ENCODE measurements at places on chromosomes 12 and 14.

DNA sequence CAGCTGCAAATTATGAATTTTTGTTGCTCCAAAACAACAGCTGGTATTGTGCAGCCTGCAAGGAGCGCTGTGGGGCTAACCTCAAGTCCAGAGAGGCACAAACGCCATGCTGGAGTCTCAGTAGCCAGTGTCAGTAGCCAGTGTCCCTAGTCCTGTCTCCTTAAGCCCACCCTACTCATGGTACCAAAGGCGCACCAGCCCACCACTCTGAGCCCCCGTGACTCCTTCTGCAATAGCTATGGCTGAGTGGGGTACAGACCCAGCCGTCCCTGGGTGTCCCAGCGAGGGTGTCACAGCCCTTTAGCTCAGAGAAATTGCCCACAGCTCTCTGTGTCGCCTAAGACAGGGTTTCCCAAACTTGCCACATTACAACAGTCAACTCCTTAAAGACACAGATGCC lies 65.2 kb downstream of the ARL6IP4 start:
- no peak for DNase-seq

GRCh38 chr14:56751471-56751870 lies 58.8 kb downstream of the OTX2 start:
- DNase-seq = no peak

DNA sequence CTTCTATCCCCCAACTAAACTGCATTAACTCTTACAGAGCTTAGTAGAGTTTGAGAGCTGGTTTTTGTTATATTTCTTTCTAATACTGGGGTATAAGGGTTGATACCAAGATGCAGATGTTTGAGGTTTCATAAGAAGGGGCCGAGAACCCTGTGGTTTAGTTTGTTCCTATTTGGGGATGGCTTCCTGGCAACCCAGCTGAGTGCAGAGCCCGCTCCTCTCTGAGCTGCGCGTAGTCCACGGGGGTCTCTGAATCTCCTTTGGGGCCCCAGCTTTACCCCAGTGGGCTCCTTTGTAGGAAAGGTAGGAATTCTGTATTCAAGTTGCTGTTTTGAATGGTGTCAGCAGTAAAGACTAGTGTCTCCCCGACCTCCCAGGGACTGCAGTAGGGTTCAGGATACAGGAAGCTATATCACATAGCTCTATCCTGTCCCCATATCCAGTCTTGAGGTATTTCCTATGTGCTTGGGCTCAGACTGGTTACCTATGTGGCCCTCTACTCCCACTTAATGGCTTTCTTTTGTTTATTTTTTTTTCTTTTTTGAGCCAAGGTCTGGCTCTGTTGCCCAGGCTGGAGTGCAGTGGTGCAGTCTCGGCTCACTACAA lies 25.4 kb downstream of the PLXNC1 start:
- no peak for DNase-seq

- DNase-seq = no peak
Observed at GRCh38 chr14:67863223-67863622, 43.6 kb downstream of the RAD51B start.

- DNase-seq = peak; percentile 70
Observed at GRCh38 chr12:12716793-12717585, at the start of gene CDKN1B. CDKN1B (plus strand) TSS chr12:12717368; CDS start chr12:12717840, 472 bp downstream.

DNA sequence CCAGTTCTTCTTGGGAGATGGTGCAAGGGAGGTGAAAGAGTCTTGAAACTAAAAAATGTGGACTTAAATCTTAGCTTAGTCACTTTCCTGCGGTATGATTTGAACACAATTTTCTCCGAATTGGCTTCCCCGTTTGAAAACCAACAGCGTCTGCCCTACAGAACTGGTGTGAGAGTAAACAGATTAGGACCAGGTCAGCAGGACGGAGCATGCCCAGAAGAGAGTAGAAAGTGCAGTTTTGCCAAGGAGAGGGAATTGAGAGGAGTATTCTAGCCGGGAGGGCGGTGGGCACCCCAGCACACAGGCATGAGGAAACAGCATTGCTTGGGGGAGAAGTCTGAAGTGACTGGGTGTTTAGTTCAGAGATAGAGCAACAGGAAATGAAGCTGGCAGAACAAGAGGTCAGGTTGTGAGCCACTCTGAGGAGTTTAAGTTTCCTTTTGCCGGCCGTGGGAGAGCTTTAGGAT lies 927.1 kb downstream of the VRK1 start:
- no peak for DNase-seq

- no peak for DNase-seq
Observed at GRCh38 chr12:3446653-3447270, 44.2 kb upstream of the PRMT8 start.

DNA sequence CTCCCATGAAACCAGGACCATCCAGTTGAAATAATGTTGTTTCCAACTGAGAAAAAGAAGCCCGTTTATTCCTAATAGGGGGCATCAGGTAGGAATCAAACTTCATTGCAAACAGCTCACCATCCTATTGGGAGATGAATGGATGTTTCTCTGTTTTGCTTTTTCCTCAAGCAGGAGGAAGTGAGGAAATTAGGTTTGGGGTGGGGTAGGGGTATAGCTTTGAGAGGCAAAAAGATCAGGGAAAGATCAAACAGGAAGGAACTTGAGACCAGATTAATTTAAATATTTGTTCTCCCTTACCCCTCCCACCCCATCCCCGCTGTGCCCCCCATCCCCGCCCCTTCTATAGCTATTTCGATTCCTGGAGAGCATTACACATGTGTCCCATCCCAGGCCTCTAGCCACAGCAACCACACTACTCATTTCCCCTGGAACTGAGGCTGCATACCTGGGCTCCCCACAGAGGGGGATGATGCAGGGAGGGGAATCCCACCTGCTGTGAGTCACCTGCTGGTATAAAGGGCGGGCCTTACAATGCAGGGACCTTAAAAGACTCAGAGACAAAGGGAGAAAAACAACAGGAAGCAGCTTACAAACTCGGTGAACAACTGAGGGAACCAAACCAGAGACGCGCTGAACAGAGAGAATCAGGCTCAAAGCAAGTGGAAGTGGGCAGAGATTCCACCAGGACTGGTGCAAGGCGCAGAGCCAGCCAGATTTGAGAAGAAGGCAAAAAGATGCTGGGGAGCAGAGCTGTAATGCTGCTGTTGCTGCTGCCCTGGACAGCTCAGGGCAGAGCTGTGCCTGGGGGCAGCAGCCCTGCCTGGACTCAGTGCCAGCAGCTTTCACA lies at the start of gene IL23A:
Gene IL23A (plus strand): TSS at position 577 of the 850 bp plus-strand sequence. CDS start 161 bp downstream, at position 738.
- DNase-seq = peak; percentile 74

DNA sequence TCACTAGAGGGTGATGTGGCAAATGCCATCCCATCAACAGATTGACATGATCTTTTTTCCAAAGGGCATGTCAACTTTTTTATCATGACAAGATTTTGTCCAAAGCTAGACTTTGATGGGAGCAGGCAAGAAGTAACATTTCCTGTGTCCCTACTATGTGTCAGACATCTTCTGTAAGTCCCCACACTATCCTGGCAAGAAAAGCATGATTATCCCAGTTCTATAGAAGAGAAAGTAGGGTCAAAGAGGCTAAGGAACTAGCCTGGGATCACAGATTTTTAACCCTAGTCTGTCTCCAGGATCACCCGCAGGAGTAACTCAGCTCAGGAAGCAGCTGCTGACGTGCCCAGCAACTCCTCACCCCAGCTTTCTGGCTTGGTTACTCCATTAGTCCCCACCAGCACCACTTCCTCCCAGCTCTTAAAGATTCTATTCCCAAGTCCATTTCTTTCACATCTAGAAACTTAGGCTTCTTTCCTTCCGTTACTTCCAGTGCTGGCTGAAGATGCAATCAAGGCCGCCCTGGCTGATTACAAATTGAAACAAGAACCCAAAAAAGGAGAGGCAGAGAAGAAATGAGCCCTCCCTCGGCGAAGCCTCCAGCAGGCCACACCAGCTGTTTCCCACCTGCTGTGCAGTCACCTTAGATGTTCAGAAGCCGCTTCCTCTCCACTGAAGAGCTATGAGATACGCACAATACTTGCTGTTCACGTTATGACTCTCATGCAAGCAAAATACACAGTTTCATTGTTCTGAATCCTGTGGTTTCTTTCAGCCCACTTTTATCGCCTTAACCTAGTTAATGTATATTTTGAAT lies 6.2 kb downstream of the ISCU start:
- DNase-seq = no peak

DNA sequence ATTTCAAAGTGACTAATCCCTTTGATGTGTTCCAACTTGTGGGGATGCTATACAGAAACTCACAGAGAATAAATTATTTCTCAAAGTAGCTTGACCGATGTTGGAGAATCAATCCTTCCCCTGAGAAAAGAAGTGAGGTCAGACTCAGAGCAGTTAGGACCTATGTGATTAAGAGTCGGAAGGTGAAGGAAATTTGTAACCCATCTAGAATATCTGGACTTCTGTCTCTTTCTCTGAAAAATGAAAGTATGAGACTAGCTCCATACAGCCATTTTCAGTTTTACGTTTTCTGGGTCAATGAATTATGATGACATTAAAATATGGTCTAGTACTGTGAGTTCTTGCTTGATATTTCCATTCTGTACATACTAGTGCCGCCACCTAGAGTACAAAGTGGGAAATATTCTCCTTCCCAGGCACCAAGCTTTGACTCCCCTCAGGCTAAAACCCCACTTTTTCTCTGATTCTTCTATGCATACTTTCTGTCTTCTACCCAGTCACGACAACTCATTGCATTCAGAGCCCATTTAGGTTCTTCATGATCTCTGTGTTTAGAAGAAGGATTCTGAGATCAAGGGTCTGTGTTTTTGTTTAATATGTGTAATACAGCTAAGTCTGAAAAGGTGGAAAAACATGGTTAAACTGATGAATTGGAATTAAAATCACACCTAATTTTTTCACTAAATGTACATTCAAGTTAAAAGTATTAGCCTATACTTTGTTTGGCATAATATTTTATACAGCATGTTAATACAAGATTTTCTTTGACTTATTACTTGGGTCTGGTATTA lies 6.9 kb upstream of the NTS start:
- no peak for DNase-seq

GRCh38 chr14:88225721-88226120 lies 97.3 kb downstream of the KCNK10 start:
- no peak for DNase-seq

DNA sequence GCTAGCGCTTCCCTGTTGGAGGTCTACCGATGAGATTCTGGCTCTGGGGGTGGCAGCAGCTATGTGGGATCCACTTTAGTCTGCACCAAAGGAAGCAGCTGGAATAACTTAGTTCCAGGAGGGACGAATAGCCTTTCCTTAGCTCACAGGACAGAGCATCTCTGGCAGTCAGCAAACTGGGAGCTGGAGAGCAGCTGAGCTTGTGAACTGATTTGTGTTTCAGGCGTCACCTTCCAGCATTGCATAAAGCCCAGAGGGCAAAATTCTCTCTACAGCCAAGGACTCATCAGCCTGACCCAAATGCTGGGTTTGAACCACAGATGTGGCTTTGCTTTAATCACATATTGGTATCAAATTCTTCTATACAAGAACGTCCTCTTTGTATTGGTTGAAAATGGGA lies 81.9 kb upstream of the PELI2 start:
- DNase-seq = no peak

GRCh38 chr12:4331842-4332241 lies 10.8 kb downstream of the TIGAR start:
- DNase-seq = no peak

DNA sequence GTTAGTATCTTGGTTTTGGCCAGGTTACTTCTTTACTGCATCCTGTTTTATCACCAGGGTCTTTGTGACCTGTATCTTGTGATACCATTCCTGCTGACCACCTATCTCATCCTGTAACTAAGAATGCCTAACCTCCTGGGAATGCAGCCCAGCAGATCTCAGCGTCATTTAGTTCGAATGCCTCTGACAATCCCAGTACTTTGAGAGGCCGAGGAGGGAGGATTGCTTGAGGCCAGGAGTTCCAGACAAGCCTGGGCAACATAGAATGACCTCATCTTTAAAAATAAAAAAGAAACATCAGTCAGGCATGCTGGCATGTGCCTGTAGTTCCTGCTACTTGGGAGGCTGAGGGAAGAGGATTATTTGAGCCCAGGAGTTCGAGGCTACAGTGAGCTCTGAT lies 206.5 kb downstream of the SUDS3 start:
- no peak for DNase-seq

DNA sequence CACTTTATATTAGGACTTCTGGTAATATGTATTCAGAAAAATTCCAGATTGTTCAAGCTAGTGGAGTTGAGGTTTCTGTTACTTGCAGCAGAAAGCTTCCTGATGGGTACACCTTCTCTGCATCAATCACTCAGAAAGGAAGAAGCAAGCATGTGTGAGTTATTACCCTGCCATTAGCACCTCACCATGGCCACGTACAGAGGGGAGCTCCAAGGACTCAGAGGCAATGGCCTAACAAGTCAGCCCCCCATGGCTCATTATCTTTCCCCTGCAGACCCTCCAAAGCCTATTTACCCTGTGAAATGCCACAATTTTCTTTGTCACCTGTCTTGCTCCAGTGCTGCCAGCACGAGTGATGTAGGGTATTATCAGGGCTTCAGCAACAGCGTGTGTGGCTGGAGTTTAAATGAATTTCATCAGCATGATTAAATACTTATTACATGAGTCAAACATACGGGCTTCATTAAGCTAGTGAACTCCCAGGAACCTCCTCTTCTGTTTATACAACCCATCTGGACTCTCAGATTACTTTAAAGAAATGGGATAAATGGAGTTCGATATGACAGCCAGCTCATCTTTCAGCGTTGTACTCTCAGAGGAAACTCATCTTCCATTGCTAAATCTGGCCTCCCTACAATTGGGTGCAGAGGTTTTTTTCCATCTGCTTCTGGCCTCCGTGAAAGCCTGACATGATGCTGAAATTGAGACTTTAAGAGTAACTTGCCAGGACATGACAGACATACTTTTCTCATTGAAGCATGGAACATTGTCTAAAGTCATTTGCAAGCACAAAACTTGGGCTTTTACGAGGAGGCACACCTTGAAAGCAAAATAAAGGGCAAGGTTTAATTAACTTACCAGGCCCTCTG lies 135.9 kb downstream of the TMEM30B start:
- DNase-seq = no peak

DNA sequence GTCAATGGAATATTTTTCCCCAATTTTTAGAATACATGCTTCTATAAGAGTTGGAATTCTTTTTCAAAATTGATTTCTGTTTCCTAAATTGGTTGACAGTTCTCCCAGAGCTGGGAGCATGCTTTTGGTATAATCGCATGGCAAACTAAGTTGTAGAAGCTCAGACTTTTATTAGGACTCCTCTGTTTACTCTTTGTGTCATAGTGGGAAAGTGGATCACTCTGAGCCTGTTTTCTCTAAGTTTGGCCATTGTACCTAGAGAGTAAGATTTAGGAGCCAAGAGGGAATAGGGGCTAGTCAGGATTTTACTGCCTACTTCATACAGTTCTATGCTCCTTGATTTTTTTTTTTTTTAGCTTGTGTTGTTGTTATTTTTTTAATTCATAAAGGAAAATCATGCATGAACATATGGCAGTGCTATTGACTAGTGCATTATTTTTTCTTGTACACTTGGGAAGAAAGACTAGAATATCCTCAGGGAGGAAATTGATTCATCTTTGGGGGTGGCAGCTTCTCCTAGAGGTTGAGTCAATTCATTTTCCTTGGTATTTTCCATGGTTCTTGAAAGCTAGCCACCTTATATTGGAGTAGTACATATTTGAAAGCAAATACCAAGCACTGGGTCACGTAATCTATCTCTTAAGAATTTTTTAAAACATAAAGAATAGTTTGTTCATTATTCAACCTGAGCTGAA lies 77.7 kb upstream of the TRAF3 start:
- DNase-seq = no peak
